ENCODE measurements at places on chromosomes 1 and 21. TPM values are rescaled to one million over a fixed set of nuclear protein-coding genes. Genes with fewer than 3 reads are reported as not detected.

DNAJC28 gene
- 4.9 TPM for total RNA-seq

FBLIM1 gene
- 105 TPM for total RNA-seq

TRIM58 gene
- total RNA-seq = 1.2 TPM

MEX3A gene
- total RNA-seq = 113 TPM

C1orf141 gene
- not detected for total RNA-seq

FYB2 gene
- total RNA-seq = 9.6 TPM

EIF4G3 gene
- 92.0 TPM for total RNA-seq

FAM151A gene
- not detected for total RNA-seq

BARHL2 gene
- total RNA-seq = not detected

PLD5 gene
- total RNA-seq = 3.0 TPM

TBX15 gene
- not detected for total RNA-seq

ANGPTL1 gene
- not detected for total RNA-seq

SLC26A9 gene
- total RNA-seq = 2.9 TPM

LCE1A gene
- not detected for total RNA-seq

TRPM2 gene
- 0.17 TPM for total RNA-seq

OR14A2 gene
- total RNA-seq = not detected

LCE3E gene
- not detected for total RNA-seq

SLC25A33 gene
- total RNA-seq = 7.6 TPM

RAB29 gene
- total RNA-seq = 8.5 TPM

FABP3 gene
- 0.73 TPM for total RNA-seq
